ENCODE measurements at places on chromosomes 12 and 14.

DNA sequence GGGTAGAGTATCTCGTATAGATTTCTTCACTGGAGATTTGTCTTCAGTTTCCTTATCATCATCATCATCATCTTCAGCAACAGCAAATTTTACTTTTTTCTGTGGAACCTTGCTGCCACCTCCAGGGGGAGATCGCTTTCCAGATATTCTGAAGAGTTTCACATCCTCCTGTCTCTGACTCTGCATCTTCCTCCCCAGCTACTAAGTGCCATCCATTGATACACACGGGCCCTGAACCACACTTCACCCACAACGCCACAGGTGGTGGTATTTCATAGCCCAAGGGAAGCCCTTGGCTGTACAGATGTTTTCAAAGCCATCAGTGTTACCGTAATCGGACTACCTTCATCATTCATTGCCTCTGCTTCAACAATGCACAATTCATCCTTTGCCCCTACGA is 82.2 kb downstream of the PPP2R5C start:
- no peak for DNase-seq

DNA sequence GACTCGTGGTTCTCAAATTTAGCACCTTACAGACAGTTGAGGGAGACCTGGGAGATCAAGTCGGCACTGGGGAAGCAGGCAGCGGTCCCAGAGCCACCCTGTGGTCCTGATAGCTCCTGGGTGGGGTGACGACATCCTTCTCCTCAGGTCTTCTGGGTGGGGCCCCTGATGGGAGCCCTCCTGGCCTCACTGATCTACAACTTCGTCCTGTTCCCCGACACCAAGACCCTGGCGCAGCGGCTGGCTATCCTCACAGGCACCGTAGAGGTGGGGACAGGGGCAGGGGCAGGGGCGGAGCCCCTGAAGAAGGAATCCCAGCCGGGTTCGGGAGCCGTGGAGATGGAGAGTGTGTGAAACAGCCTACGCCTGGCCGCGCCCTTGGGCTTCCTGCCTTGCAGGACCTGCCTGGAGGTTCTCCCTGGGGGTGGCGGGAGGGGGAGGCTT is 2.6 kb downstream of the AQP6 start:
- DNase-seq: no peak

GRCh38 chr14:75849300-75849895 is 132.4 kb downstream of the TGFB3 start:
- no peak for DNase-seq

- no peak for DNase-seq
Measured at GRCh38 chr14:105107351-105107750, 42.1 kb upstream of the GPR132 start.

DNA sequence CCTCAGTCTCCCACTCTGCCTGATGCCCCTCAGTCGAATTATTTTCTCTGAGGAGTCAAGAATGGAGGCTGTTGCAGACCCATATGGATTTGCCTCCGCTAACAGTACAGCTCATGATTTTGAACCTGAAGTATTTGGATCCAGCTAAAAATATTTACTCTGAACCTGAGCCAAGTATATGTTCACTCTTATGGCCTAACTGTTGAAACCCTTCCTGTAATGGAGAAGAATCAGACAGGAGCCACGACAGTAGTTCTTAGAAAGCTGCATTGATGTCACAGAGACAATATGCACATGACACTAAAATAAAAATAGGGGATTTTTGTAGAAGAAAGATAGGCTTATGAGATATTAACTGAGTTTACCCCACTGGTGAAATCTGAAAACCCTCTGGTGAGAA is 1128.3 kb upstream of the FLRT2 start:
- DNase-seq: no peak

Measured in amniotic stem cell (primary cell).